ENCODE measurements at places on chromosomes 1 and 21.

DNA sequence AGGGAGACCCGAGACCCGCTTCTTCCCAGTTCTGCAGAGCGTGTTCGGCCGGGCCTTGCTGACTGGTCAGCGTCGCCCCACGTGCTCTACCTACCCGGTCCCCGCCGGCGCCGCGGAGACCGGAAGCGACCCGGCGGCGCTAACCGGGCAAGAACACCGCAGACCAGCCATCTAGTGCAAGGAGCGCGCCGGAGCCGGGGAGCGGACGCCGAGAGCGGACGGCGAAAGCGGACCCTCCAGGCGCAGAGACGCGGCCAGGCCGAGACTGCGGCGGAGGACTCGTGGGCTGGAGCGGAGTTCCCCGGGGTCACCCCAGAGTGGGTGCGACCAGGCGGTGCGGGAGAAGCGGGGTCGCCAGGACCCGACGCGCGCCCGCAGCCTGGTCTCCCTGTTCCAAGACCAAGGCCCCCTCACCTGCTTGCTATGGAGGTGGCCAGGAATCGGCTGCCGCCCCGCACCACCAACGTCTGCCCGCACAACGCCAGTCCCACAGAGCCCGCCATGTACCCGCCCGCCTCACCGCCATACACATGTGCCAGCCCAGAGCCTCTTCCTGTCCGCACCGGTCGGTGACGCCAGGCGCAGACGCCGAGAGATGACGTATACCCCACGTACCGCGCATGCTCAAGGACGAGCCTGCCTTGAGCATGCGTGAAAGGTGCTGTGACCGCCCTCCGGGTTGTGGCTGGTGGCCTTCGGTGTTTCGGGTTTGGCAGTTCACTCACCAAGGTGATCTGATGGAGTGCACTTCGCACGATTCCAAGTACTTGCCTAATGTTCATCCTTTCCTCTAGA, at the start of gene WDR4:
TSS of gene WDR4 (minus strand) at position 547 of the 795 bp plus-strand sequence. CDS start at position 503, 44 bp downstream.
- DNase-seq: peak; percentile 99

GRCh38 chr1:11720033-11720376, 15.9 kb upstream of the AGTRAP start:
- no peak for DNase-seq

DNA sequence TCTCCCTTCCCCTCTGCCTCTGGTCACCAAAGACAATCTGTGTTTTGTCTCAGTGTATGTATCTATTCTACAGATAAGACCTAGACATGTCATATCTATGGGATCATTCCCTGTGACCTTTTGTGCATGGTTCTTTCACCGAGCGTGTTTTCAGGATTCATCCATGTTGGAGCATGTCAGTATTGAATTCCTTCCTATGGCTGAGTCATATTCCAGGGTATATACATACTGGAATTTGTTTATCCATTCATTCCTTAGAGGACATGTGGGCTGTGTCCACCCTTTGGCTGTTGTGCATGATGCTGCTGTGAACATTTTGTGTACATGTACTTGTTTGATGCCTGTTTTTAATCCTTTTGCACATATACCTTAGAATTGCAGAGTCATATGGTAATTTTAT, 69.9 kb downstream of the NFASC start:
- no peak for DNase-seq

- no peak for DNase-seq
Measured at GRCh38 chr1:60655679-60656355, 426.5 kb upstream of the NFIA start.

GRCh38 chr1:181117648-181118449, 29.3 kb downstream of the IER5 start:
- DNase-seq: no peak

DNA sequence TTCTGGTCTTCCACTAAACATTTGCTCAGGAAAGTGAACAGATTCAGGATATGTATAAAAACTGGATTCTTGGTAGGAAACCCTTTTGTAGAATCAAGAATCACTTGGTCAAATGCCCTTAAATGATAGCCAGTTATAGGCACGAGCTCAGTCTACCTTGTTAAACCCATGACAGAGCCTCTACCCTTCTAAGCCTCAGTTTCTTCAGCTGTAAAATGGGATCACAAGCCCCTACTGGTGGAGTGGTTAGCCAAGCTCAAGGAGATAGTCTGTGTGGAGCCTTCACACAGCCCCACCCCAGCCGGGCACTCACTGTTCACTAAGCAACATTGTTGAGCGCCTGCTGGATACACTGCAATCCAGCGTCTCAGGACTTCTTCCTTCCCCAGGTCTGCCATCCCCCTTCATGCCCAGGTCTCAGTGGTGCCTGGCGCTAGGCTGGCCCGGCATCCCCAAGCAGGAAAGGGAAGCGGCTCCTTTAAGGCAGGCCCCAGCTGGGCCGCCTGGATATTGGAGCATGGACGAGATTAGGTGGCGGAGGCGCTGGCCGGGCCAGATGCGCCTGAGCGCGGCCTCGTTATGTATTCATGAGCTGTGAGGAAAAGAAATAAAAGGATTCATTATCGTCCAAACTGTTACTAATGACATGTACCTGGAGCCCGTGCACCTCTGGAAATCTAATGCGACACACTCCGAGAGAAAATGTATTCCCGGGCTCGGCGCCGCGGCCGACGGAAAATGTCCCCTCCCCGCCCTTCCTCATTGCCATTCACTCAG, 75.6 kb downstream of the TAS1R2 start:
- no peak for DNase-seq

DNA sequence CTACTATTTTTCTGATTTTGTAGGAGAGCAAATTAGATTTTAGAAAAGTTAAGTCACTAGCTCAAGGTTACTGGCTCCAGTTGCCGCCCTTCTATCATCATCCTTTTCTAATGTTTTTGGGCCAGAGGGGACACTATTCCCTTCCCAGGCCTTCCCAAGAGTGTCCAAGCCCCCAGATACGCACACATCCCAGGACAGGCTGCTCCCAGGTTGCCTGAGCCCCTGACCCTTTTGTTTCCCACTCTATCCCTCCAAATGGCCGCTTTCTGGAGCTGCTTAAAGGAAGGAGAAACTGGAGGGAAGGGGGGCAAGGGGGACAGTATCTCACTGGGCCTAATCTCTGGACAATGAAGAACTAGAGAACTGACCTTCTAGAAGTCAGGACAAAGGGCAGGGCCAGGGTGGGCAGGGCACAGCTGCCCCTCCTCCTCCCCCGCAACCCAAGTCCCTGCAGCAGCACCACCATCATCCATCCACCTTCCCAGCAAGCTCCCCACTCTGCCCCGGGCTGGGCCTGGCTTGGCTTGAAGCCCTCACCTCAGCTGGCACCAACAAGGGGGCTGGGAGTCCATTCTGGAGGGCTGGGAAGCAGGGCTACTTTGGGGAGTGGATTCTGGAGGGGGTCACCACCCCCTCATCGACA, 1.1 kb upstream of the MAP7D1 start:
- DNase-seq: no peak
